ENCODE measurements at places on chromosomes 3 and 15. TPM values are rescaled to one million over a fixed set of nuclear protein-coding genes. Genes with fewer than 3 reads are reported as not detected.

DNA sequence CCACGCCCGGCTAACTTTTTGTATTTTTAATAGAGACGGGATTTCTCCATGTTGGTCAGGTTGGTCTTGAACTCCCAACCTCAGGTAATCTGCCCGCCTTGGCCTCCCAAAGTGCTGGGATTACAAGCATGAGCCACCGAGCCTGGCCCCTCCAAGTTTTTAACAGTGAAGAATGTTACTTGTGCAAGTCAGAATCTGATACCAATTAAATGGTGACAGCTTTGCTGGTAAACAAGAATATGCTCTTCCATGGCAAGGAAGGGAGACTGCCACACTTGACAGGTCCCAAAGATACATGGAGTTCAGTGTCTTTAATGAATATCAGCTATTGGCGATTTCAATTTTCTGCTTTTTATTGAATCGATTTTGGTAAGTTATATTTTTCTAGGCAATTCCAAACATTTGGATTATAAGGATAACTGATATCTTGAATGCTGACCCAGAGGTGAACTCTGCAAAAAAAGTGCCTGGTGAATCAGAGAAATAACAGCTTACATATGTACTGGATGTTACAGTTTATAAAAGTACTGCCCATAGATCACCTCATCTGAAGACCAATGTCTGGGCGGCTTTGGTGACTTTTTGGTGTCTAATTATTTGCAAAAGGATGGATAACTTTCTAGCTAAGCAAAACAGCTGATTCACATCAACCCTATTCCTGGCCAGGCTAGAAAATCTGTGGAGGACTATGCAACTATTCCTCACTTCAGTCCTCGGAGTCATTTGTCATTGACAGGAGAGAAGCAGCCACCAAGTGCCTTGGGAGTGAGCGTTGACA, 1.2 kb downstream of the PARP16 start:
- H3K4me1 ChIP-seq, result peaks cover 8% of the 10 kb centered on the region
- H3K36me3 ChIP-seq, result no peaks in the 10 kb centered on the region
- H3K27ac ChIP-seq, result peak overlapping the region; percentile 79

DNA sequence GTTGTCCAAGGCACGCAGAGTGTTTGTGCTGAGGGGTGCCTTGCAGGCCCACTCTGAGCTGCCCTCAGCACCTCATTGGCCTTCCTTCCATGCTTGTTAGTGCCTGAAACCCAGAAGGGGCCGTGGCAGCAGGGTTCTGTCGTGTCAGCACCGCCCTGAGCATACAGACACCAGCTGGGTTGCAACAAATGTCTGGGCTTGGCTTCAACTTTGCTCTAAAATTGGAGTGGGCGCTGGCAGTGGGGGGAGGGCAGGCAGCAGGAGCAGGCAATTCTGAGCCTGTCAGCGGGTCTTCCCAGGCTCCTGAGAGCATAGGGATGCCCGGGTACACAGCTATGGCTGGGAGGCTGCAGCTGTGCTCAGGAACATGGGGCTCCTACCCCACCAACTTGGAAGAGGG, 464.3 kb downstream of the EPHA3 start:
- DNase-seq, result peak; percentile 4
- H3K27me3 ChIP-seq, result peaks cover 14% of the 10 kb centered on the region
- no peak overlapping the region for H3K27ac ChIP-seq
- H3K4me1 ChIP-seq, result no peaks in the 10 kb centered on the region

DNA sequence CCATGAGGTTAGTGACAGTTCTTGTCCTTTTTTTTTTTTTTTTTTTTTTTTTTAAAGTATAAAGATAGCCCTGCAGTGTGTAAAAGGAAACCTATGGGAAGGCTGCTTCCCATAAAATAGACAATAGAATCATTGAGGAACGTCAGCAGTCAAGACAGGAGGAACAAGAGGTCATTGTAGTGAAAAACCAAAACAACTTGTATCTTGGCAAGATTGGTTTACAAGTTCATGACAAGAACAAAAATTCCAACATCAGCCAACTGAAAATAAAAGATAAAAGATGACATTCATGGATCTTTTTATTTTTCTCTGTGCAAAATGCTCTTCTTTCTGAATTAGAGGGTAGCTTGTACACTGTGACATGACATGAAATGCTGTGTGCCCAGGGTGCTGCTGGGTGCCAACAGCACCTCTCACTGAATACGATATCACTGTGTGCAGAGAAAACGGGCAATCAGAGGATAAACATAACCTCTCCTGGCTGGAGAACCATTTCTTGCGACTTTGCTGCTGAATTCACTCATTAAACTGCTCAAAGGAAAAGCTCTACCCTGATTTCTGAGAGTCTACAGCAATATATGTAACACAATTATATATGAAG, 30.1 kb upstream of the IP6K2 start:
- H3K4me1 ChIP-seq, result no peaks in the 10 kb centered on the region

DNA sequence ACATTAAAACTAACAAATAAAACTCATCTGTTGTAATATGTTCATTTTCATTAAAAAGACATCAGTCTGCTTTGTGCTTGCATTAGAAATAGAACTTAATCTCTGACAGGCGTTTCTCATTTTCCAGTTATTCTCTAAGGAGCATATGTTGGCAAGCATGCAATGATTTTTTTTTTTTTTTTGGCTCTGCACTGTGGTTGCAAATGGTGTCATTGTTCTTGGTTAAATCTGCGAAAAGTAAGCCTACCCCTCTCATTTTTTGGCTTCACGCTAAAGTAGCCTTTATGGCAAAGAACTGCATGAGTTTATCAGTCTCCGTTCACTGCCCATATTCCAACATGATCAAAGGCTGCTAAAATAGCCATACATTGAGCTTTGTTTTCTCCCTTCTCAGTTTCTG, 403.2 kb downstream of the MECOM start:
- no peak for DNase-seq
- H3K27me3 ChIP-seq, result no peaks in the 10 kb centered on the region
- H3K4me3 ChIP-seq, result no peak overlapping the region
- H3K27ac ChIP-seq, result no peak overlapping the region
- no peaks in the 10 kb centered on the region for H3K36me3 ChIP-seq

DNA sequence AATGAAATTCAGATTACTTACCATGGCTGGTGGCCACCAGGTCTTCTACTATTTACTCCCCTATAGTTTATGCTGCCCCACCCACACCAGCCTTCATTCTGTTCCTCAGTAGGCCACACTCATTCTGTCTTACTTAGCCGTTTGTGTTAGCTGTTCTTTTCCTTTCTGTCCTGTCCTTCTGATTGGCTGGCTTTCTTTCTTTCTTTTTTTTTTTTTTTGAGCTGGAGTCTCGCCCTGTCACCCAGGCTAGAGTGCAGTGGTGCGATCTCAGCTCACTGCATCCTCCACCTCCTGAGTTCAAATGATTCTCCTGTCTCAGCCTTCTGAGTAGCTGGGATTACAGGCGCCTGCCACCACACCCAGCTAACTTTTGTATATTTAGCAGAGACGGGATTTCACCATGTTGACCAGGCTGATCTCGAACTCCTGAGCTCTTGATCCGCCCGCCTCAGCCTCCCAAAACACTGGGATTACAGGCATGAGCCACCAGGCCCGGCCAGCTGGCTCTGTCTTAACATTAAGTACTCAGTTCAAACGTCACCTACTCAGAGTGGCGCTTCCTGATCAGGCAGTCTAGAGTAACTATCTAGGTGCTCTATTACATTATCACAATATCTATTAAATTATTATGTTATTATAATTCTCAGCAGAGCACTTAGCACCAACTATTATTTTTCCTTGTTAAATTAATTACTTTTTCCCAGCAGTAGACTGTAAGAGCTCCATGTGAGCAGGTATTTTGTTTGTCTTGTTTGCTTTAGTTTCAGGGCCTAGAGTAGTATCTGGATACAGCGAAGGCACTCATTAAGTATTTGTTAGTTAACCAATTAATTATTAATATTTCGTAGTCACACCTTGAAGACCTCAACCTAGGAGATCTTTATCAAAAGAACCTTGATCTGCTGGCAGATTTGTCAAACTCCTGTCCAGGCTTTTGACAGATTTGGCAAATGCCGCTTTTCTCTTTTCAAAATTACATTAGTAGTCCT, 6.4 kb downstream of the CMSS1 start:
- H3K27me3 ChIP-seq, result no peaks in the 10 kb centered on the region
- H3K4me3 ChIP-seq, result no peak overlapping the region
- no peaks in the 10 kb centered on the region for H3K4me1 ChIP-seq
- no peaks in the 10 kb centered on the region for H3K36me3 ChIP-seq
- no peak overlapping the region for H3K27ac ChIP-seq
- no peak for DNase-seq

DNA sequence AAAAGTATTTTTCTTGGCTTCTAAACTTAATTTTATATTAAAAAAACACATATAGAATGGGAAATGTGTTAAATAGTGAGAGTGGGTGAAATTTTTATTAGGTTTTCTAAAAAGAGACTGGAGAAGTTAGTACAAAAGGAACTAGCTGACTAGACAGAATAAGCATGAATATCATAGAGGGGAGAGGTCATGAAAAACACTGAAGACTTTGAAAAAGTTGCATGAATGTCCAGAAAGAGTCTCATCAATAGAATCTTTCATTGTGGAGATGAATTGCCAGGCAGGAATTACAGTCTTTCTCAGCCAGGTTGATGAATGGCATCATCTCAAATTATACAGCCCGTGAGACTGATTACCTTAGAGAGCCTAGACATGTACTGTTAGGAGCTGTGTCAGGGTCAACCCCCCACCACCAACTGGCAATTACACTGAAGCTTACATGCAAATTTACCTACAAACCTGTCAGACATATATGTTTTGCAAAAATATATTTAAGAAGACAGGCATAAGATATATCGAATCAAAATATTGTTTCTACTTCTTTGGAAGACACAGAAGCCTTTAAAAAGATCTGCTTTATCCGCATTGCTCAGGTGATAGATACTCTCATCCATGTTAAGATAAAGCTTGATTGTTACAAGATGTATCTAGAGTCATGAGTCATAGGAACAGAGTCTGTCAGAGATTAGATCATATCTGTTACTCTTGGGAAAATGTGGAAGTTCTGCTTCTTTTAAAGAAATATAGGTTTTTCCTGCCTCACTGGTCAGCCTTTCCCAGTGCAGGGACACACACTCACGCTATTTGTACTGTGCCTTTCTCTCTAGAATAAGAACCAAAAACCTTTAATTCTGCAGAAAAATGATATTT, 34.8 kb upstream of the PFN2 start:
- DNase-seq, result no peak
- no peak overlapping the region for H3K27ac ChIP-seq
- no peaks in the 10 kb centered on the region for H3K4me1 ChIP-seq
- H3K27me3 ChIP-seq, result no peaks in the 10 kb centered on the region
- no peak overlapping the region for H3K4me3 ChIP-seq

DNA sequence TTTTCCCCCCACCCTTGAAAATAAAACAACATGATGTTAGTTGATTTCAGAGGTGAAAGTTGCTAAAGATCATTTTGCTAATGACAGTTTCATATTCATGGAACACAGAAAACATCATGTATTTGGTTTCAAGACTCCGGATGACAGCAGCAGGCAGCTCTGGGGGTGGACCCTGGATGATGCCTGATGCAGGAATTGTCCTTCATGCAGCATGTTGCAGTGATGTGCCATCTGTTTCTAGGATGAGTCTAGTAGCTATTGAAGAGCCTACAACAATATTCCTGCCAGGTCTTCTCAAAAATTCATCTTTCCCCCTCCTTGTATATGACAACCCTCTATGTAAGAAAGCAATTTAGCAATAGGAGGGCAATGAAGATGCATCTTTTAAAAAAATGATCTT, 108.3 kb downstream of the SV2B start:
- no peak overlapping the region for H3K4me3 ChIP-seq
- H3K27me3 ChIP-seq, result no peaks in the 10 kb centered on the region
- no peak for DNase-seq
- no peaks in the 10 kb centered on the region for H3K36me3 ChIP-seq
- no peaks in the 10 kb centered on the region for H3K4me1 ChIP-seq

DNA sequence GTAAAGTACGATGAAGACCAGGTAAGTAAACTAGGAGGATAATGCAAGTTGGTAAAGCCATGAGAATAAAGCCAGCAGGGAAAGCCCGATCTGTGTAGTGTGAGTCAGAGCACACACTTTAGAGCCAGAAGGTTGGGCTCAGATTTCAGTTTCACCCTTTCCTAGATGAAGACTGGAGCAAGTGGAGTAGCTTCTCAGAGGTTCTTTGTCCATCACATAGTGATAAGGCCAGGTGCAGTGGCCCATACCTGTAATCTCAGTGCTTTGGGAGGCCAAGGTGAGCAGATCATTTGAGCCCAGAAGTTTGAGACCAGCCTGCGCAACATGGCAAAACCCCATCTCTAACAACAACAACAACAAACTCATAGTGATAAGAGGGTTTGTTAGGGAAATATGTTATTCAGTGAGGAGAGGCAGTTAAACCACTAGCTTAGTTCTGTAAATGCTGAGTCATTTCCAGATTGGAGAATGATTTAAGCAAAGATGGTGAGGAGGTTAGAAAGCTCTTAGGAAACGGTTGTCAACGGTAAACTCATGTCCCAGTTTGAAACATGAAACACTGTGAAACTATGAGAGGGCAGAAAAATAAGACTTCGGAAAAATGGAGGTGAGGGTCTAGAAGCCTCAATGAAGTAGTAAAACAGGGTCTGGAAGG, 39.0 kb downstream of the IL12A start:
- no peaks in the 10 kb centered on the region for H3K36me3 ChIP-seq
- no peaks in the 10 kb centered on the region for H3K4me1 ChIP-seq
- H3K27me3 ChIP-seq, result no peaks in the 10 kb centered on the region
- no peak overlapping the region for H3K27ac ChIP-seq

- no peak overlapping the region for H3K27ac ChIP-seq
- DNase-seq, result no peak
- H3K27me3 ChIP-seq, result no peaks in the 10 kb centered on the region
- H3K4me1 ChIP-seq, result peaks cover 9% of the 10 kb centered on the region
- H3K4me3 ChIP-seq, result no peak overlapping the region
Measured at GRCh38 chr15:98838387-98839259, 169.0 kb downstream of the PGPEP1L start.

- peaks cover 8% of the 10 kb centered on the region for H3K4me1 ChIP-seq
- no peaks in the 10 kb centered on the region for H3K27me3 ChIP-seq
- H3K36me3 ChIP-seq, result no peaks in the 10 kb centered on the region
- H3K27ac ChIP-seq, result no peak overlapping the region
- no peak overlapping the region for H3K4me3 ChIP-seq
- peak; percentile 94 for DNase-seq
Measured at GRCh38 chr3:112605285-112605684, 35.7 kb downstream of the CCDC80 start.

- H3K27me3 ChIP-seq, result no peaks in the 10 kb centered on the region
- peak; percentile 97 for DNase-seq
- no peaks in the 10 kb centered on the region for H3K36me3 ChIP-seq
- H3K4me3 ChIP-seq, result peak overlapping the region; percentile 96
- peaks cover 28% of the 10 kb centered on the region for H3K4me1 ChIP-seq
- H3K27ac ChIP-seq, result peak overlapping the region; percentile 99
Measured at GRCh38 chr3:170356596-170357175, 829 bp upstream of the SKIL start.

- DNase-seq, result no peak
- H3K4me3 ChIP-seq, result no peak overlapping the region
- no peaks in the 10 kb centered on the region for H3K36me3 ChIP-seq
- no peaks in the 10 kb centered on the region for H3K4me1 ChIP-seq
Measured at GRCh38 chr15:39869254-39869653, 50.8 kb downstream of the GPR176 start.

The HIGD2B gene
- total RNA-seq, result not detected

The FAN1 gene
- 26.8 TPM for total RNA-seq

The TMEM207 gene
- not detected for total RNA-seq

The GOLGA6L4 gene
- total RNA-seq, result 0.63 TPM

Measured in cardiac muscle cell (in vitro differentiated cells and primary cell).